ENCODE measurements at places on chromosomes 7 and 10. TPM values are rescaled to one million over a fixed set of nuclear protein-coding genes. Genes with fewer than 3 reads are reported as not detected.

The WDR91 gene
- 6.5 TPM for total RNA-seq

The TRIL gene
- total RNA-seq, result 1.9 TPM

The PLEKHS1 gene
- total RNA-seq, result 0.84 TPM

The SMO gene
- total RNA-seq, result 1.6 TPM

The PNLIPRP3 gene
- total RNA-seq, result not detected

The CALD1 gene
- 27.4 TPM for total RNA-seq

The KAT6B gene
- total RNA-seq, result 24.2 TPM

The NKX1-2 gene
- not detected for total RNA-seq

The ICA1 gene
- 47.5 TPM for total RNA-seq

The EPO gene
- not detected for total RNA-seq

The PTF1A gene
- not detected for total RNA-seq

The TAS2R5 gene
- 0.98 TPM for total RNA-seq

The CLDN3 gene
- 599 TPM for total RNA-seq

The SLC35G1 gene
- 13.4 TPM for total RNA-seq

The FXYD4 gene
- total RNA-seq, result not detected

The ZNF746 gene
- 14.5 TPM for total RNA-seq

The KIF5B gene
- total RNA-seq, result 119 TPM

The AGR3 gene
- 144 TPM for total RNA-seq

The ENO4 gene
- not detected for total RNA-seq

The HOXA9 gene
- total RNA-seq, result 19.5 TPM

The CADPS2 gene
- total RNA-seq, result 15.2 TPM

The BTBD16 gene
- 0.40 TPM for total RNA-seq

The POLD2 gene
- 54.8 TPM for total RNA-seq

The STMP1 gene
- total RNA-seq, result 27.4 TPM

The LRRD1 gene
- total RNA-seq, result not detected

The FANK1 gene
- total RNA-seq, result 6.9 TPM

The TMEM184A gene
- 54.3 TPM for total RNA-seq

The FZD8 gene
- total RNA-seq, result 11.7 TPM

The CYP17A1 gene
- 7.7 TPM for total RNA-seq

The CCDC3 gene
- 2.1 TPM for total RNA-seq

The INMT gene
- 6.0 TPM for total RNA-seq

The DKK1 gene
- not detected for total RNA-seq

The KBTBD2 gene
- 18.2 TPM for total RNA-seq

The WDR86 gene
- not detected for total RNA-seq

The FBH1 gene
- total RNA-seq, result 67.7 TPM

The RBP4 gene
- total RNA-seq, result 15.1 TPM

The LRRC4 gene
- 0.17 TPM for total RNA-seq

The PPIA gene
- 1,435 TPM for total RNA-seq

The C10orf67 gene
- not detected for total RNA-seq

The LRRC17 gene
- 0.91 TPM for total RNA-seq

The CPA4 gene
- total RNA-seq, result not detected

The TMEM213 gene
- total RNA-seq, result not detected
